ENCODE measurements at places on chromosomes 4 and X.

- no peak for DNase-seq
Observed at GRCh38 chrX:110182362-110182761, 135.5 kb downstream of the AMMECR1 start.

GRCh38 chr4:7516773-7517144 is 82.0 kb upstream of the PSAPL1 start:
- no peak for DNase-seq

DNA sequence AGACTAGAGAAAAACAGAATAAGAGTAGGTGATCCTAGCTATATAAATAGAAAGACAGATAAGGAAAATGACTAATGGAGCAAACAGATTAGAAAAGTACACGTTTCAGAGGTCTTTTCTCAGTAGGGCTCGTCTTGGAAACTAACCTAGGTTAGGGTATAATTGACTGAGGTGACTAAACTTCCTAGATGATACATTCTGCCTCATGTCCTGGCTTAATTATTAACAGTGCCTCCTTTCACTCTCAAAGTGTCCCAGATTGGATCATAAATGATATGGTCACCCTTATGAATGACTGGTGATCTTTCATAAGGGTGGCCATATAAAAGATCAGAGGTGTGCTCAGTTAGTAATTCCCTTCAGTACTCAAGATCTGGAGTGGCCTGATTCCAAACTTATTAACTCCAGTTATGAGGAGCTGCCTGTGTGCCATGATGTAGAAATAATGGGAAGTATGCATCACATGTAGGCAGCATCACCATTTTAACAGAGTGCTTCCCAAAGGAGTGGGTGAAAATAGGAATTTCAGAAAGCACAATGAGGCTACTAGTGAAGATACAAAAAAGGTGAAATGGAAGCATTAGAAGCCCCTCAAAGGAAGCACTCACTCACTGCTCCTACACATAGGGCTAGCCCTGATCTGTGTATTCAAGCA is 14.7 kb upstream of the GRIA3 start:
- no peak for DNase-seq

GRCh38 chr4:182062458-182062857 is 180.7 kb upstream of the TENM3 start:
- DNase-seq, result no peak

DNA sequence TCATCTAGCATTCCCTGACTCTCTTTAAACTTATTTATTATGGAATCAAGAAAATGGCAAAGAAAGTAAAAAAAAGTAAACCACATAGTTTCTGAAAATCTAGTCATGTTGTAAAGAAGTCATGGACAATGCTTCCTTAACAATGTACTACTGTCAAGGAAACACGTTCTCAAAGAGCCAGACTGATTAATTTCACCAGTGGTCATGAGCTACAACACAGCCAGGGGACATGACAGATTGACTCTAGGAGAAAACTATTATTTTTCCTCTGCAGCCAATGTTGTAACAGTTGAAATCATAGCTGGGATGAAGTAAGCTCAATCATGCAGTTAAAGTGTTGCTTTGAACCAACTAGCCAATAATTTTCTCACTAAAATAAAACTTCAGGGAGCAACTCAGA is 109.2 kb downstream of the MAPK10 start:
- no peak for DNase-seq

- DNase-seq, result no peak
Observed at GRCh38 chr4:54632537-54632936, 25.2 kb upstream of the KIT start.

- peak; percentile 76 for DNase-seq
Observed at GRCh38 chr4:81466841-81467671, 4.7 kb downstream of the RASGEF1B start.
